Urinary bladder (tissue), 4 donors: ENCODE measurements at places on chromosomes 2 and 18. TPM values are rescaled to one million over a fixed set of nuclear protein-coding genes. Genes with fewer than 3 reads are reported as not detected.
A peak's percentile ranks its signal among the peaks of the same experiment; 100 is the strongest.

The R3HDM1 gene
- 27.5 TPM for total RNA-seq

The MATN3 gene
- 1.1 TPM for total RNA-seq

The PLGLB1 gene
- 8.8 TPM for total RNA-seq

DNA sequence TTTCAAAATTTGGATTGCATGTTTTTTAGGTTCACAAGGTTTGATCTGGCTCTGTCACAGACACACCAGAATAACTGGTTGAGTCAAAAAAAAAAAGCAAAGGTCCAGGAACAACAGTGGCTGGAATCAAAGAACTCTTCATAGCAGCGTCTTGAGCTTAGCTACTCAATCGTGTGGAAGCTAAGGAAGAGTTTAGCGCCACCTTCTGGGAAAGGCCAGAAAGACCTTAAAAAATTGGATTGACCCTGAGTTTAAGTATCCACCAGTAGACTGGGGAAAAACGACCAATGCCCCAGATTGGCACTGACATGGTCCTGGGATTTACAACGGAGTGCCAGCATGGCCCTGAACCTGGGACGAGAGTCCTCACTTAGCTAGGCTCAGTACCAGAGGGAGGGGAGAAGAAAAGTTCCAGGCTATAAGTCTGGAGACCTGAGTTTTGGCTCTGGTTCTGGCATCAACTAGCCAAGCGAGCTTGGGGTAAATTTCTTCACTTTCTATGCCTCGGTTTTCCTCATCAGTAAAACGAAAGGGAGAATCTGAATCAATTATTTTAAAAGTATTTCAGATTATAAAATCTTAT lies 71.1 kb upstream of the TFCP2L1 start:
- DNase-seq, result peak; percentile 23

DNA sequence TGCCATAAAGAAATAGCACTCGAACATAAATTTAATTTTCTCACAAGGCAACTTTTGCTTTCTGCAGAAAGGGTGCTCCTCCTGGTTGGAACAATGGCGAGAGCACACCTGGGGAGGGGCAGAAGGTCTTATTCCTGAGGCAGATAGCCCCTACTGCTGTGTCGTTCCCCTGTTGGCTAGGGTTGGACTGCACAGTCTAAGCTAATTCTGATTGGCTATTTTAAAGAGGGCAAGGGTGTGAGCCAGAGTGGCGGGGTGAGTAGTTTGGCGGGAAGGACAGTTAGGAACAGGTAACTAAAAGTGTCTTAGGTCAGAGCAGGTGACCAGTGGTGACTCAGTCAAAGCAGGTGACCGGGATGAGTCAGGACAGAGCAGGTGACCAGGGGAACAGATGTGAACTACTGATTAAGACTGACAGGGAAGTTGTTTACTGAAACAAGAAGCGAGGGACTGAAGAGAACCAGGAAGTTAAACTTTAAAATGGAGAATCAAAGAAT lies 49.7 kb upstream of the AGAP1 start:
- no peak for DNase-seq

- no peak for DNase-seq
These were observed 49.2 kb downstream of the TRPM8 start for GRCh38 chr2:233966388-233966787.

DNA sequence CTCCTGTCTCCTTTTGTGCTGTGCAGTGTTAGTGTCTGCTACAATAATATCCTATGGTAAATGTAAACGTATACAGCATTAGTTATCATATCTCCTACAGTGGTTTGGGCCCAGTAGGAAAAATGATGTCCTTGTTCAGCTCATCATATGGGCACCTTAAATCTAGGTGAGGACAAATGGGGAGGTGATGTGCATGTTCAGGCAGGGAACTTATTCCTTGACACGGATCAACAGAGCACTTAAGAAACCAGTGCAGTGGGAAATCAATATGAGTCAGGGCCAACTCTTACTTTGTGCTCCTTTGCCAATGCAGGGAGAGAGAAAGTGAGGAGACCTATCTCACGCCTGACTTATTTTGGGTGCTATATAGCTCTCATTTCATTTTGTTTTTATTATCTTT lies 76.4 kb downstream of the KLHL14 start:
- no peak for DNase-seq

DNA sequence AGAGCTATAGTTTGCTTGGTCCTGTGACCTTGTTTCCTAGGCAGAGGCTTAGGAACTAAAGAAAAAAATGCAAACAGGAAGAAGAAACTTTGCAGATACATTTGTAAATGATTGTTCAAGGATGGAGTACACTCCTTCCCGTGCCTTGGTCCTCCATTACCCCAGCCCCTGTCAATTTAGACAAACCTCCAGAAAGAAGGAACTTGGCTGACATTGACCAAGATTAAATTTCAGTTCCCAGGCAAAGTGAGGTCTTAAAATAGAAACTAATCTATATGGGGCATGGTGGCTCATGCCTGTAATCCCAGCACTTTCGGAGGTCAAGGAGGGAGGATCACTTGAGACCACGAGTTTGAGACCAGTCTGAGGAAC lies 179.9 kb upstream of the FN1 start:
- no peak for DNase-seq

GRCh38 chr2:118845522-118846441 lies 1.7 kb downstream of the EN1 start:
- DNase-seq, result no peak

GRCh38 chr2:86032861-86033595 lies 72.7 kb downstream of the POLR1A start:
- no peak for DNase-seq

DNA sequence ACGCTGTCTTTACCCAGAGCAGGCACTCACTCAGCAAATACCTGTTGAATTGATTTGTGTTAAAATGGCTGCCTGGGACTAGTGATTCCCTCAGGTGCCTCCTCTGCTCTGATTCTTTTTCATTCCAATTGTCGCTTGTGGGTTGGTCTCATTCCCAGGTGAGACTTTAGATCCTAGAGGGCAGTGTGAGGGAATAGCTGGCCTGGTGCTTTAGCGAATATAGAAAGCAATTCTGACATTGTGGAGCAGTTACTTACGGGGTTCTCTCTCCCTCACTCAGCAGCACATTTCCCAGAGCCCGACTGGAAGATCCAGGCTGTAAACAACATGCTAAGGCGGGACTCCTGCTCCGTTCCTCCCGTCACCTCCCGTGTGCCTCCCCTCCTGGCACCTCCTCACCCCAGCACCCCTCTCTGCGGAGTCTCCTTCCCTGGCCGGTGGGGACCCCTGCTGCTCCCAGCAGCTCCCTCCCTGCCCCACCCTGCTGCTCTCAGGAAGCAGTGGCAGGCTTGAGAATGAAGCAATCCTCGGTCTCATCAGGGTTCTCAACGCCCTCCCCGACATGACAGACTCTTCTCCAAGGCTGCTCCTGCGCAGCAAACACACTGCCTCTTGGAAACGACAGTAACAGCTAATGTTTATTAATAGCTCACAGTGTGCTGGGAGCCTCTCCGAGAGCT lies 26.9 kb downstream of the CELF4 start:
- no peak for DNase-seq

GRCh38 chr2:166091439-166091838 lies 36.4 kb downstream of the SCN1A start:
- no peak for DNase-seq

- no peak for DNase-seq
These were observed 114.4 kb downstream of the CAPN13 start for GRCh38 chr2:30692829-30693275.

- DNase-seq, result no peak
These were observed 35.1 kb downstream of the SLC4A3 start for GRCh38 chr2:219662566-219662965.
